Calu3 (cell line): ENCODE measurements at places on chromosomes 6 and 20. TPM values are rescaled to one million over a fixed set of nuclear protein-coding genes. Genes with fewer than 3 reads are reported as not detected.

DNA sequence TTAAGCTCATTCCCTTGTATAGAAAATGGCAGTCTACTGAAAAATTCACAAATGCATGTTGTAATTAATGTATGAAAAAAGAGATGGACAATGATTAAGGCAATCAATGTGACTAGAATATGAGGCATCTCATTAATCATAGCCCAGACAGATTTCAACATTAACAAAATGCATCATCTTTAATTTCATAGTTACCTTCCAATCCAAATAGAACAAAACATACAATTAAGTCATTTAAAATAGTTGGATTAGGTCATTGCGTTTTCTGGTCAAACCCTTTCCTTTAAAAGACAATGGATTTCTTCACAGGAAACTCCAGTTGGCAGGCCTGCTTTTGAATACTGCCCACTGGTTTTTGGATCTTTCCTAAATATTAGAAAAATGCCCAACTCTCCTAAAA lies 203.9 kb downstream of the HAO1 start:
- no peak for DNase-seq

DNA sequence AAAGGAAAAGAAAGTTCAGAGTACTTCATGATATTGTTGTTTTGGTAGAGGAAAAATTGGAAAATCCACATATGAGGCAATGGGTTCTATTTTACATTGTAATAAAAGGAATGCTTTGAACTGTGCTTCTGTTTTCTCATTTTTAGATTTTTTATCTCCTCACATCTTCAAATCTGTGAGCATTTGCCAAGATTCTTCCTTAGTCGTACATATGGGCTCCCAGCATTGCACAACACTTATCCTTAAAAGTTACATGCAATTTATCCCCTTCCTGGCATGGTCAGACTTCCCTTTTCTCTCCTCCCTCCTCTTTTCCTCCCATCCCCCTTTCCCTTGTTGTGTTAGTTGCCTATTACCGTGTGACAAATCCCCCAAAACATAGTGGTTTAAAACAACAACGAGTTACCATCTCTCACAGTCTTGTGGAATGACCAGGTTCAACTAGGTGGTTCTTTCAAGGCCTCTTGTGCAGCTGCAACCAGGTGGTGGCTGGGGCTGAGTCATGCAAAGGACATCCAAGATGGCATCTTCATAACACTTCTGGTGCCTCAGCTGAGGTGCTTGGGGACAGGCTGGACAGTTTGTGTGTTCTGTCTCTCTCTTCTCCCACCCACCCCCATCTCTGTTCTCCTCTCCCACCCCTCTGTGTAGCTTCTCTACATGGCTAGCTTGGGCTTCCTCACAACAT lies 68.7 kb downstream of the TXNDC5 start:
- DNase-seq, result no peak

- DNase-seq, result no peak
Measured at GRCh38 chr20:47127999-47128398, 228.5 kb downstream of the ZMYND8 start.

DNA sequence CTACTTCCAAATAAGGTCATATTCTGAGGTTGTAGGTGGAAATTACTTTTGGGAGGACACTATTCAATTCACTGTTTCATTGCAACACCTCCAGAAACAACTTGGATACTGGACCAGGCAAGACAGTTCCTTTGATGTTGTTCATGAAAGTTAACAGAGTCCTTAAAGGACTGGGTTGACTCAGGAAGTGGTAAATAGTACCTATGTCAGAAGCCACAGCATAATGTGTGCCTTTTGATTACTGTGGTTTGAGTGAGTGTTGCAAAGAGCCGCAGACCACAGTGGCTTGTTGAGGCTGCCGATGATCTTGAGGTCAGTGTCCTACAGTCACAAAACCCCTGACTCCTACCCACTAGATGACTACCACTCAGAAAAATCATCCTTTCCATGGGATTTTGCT lies 10.9 kb downstream of the IL20RA start:
- DNase-seq, result no peak

DNA sequence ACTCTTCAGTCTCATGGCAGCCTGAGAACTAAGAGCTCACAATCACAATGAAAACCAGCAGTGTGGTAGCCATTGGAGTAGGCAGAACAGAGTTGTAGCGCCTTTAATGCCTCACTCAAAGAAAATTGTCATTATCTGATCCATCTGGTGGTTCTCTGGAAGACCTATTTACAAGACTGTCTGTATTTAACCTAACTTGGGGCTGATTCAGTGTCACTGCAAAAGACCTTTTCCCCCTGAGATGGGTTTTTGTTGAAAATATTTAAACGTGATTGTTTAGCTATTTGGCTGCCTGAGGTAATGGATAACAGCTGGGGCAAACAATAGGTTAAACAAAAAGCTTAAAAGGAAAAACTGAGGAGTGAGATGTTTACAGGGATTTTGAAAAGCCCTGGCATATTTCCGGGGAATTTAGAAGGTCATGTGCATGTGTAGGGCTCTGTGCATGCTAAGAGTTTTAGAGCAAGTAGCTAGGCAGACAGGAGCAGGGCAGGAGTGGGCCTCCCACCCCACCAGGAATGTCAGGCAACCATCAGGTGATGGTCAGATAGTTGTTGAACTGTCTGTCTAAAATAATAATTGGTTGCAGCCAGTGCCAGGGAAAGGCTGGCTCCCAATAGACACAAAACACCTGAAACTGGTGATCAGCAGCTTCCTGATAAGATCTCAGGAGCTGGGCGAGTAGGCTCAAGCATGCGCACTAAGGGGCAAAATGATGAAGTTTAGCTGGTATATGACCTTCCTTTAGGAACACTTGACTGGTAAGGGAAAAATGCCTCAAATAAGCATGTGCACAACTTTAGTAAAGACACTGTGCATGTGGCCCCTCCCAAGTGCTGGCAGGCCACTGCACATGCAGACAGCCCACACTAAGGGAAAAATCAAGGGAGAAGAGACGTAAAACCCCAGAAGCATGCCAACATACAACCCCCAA lies 70.8 kb upstream of the AKIRIN2 start:
- DNase-seq, result no peak

DNA sequence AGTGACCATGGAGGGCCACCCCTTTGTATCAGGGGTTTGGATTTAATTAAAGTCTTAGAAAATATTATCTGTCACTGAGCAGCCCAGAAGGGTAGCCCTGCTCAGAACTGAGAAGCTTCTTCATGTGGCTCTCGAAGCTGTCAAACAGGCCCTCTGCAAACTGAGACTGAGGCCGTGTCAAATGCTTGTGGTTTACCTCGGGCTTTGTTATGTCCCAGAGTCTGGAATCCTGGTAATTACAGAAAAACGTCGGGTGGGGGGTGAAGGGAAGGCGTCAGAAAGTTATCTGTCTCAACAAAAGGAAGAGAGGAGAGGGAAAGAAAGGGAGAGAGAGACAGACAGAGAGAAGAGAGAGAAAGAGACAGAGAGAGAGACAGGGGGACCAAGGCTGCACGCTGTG lies 200.8 kb downstream of the BMP7 start:
- no peak for DNase-seq

DNA sequence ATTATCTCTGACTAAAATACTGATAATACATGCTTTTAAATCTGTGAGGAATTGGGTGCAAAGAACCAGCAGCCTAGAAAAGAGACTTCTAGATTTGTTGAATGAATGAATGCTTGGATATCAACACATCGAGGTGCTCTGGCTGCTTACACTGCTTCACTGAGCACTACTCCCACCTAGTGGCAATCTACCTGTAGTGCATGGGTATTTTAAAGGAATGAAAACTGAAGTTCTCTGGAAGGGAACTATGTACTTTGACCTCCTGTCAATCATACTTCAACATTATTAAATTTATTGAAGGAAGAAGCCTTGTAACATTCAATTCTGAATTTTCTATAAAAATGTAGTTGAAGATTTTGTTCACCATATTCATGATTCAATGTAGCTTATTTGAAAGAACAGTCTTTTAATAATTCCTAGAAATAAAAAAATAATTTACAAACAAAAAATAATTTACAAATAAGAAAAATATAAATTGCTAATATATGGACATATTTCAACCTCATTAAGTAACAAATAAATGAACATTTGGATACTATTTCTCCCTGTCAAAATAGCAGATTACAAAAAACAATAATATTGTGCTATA lies 111.2 kb upstream of the MMS22L start:
- peak; percentile 68 for DNase-seq

GRCh38 chr6:22411376-22412105 lies 114.7 kb upstream of the PRL start:
- no peak for DNase-seq

DNA sequence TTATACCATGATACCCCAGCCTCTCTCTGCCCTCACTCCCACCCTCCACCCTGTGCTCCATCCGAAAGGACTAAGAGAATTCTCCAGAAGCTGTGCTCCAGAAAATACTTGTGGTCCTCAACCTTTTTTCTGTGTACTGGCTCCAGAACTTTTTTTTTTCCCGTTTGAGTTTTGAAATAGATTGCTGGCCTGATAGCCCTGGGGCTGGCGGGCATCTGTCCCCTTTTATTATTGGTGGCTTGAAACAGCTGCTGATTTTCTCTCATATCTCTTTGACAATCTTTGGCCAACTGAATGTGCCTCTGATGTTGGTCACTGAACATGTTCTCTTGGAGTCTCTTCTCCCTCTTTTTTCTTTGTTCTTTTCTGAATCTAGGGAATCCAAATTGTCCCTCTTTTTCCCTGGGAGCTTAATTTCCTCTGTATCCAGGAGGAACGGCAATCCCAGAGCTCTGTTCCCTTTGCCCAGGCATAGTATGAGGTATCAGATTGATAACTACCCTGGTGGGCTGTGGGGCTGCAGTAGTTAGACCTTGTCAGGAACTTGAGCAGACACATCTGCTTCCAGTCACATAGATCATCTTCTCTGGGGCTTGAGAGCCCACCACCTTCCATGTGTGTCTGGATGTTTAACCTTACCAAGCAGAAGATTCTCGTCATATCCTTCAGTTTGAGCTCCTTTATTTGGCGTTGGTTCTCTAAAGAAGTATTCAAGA lies 1.6 kb downstream of the PPARD start:
- DNase-seq, result no peak

GRCh38 chr6:70844301-70844700 lies 112.6 kb downstream of the B3GAT2 start:
- no peak for DNase-seq

DNA sequence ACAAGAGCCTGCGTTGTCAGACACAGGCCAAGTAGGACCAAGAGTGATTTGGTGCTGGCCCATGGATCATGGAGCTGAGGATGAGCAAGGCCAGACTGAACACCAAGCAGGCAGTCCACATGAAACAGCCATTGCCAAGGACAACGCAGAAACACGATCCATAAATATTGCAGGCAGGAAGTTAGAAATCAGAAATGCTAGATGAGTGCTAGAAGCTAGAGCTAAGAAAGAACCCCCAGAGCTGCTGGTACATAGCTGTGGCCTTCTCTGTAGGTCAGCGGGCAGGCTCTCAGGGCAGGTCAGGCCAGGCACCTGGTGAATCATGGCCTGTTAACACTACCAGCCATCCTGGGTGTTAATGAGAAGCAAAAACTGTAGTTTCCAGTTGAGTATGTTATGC lies 119.7 kb downstream of the ALDH8A1 start:
- DNase-seq, result no peak

DNA sequence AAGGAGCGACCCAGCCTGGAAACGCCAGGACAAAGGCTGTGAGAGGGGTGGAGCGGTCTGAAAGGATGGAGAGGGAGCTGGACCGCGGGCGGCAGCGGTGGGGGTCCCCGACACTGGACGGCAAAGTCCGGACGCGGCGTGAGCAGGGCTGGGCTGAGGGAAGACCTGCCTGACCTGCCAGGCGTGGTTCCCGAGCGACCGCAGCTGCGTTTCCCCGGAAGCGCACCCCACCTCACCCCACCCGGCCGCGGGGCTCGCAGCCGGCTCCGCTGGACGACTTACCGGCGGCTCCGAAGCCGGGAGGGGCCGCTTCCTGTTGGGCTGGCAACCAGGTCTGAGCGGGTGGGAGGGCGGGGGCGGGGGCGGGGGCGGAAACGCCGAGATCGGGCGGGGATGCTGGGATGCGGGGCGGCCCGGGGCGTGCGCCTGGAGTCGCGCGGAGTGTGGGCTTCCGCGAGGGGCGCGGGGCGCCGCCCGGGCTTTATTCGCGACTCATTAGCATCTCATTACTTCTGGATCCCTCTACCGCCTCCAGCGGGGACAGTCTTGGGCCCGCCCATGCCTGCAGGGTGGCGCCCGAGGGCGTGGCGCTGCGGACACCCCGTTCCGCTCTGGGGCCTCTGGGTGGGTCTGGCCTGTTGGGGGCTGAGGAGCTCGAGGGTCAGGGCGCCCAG lies at the start of gene MICAL1:
Gene MICAL1, minus strand, starts transcription at position 336 of the 674 bp plus-strand sequence. CDS start 1,576 bp downstream, outside the sequence.
- DNase-seq, result peak; percentile 77

GRCh38 chr20:17844133-17844429 lies 124.5 kb downstream of the SNX5 start:
- DNase-seq, result no peak

DNA sequence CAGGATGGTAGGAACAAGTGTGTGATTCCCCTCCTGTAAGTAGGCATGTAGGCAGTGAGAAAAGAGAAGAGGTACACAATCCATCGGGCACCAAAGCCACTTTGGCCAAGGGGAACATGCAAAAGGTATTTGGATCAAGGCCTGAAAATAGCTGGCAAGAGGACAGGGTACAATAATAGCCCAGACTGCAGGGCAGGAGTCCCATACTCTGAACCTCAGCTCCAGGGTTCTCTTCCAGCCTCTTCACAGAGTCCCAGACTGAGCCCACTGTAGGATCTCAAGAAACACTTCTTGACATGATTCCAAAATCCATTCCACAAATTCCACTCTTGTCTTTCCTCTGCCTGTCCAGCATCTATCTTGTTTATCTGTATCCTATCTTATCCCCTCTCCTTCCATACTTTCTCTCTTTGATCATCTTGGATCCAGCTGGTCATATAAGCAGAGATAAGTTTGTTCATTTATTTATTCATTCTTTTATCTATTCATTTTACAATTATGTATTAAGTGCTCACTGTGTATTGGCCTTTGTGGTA lies 19.7 kb downstream of the ACSS2 start:
- no peak for DNase-seq

DNA sequence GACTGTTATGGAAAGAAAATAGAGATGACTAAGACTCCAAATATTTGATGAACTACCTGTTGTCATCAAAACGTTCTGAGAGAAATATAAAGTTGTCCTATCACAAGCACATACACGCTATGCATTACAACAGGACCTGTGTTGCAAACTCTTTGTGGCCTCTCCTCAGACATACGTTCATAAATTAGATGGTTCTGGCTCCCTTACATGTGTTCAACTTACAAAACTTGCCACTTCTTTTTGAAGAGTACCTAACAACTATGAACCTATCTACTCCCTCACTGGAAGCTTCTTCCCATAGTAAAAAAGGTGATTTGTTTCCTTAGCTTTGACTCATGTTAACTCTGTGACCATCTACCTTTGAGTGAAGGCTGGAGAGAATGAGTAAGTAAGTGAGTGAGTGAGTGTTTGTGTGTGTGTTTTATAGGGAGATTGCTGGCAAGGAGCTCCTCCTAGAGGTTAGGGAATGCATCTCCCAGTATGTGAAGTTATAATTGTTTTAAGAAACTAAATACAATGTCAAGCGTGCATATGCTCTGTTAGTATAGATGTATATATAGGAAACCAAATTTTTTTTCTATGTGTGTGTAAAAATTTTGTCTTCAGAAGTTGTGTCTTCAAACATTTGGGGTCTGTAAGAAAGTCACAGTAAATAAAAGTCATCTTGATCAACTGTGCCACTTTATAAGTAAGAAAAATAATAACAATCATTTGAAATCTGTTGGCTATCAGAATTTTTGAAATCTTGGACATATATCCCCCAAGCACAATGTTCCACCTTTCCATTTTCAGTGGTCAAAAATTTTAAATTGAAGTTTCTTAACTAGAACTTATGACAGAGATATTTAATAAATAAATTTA lies 1211.1 kb upstream of the GJE1 start:
- DNase-seq, result peak; percentile 37

WFDC10B gene
- not detected in 2 replicates for total RNA-seq

TREM1 gene
- total RNA-seq, result 1.2 and 1.4 TPM in 2 replicates

EYS gene
- not detected in 2 replicates for total RNA-seq

TINAG gene
- total RNA-seq, result 12.6 and 17.4 TPM in 2 replicates

BFSP1 gene
- total RNA-seq, result 0.81 and 0.94 TPM in 2 replicates
